ENCODE measurements at places on chromosomes 2 and 18.

GRCh38 chr18:9810299-9810698, 75.5 kb upstream of the TXNDC2 start:
- no peak for DNase-seq

DNA sequence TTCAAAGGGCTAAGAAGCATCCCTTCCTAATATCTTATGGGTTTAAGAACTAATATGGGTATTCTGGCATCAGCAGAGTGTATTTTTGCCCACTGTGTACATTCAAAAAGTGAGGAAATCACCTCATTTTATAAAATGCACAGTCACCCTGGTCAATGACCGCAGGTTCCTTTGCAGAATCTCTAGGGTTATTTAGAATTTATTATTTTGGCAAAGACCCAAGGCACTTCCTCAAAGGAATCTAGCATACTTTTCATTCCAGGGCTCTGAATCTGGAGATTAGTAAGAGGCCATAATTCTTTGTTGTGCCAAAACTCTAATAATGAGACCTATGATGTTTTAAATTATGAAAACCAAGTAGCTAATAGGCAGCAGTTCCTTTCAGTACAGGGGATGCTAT, 27.2 kb upstream of the CDH2 start:
- no peak for DNase-seq

GRCh38 chr2:51011693-51012092, 20.2 kb downstream of the NRXN1 start:
- no peak for DNase-seq

- no peak for DNase-seq
These were observed 2.6 kb downstream of the THADA start for GRCh38 chr2:43593254-43593653.

DNA sequence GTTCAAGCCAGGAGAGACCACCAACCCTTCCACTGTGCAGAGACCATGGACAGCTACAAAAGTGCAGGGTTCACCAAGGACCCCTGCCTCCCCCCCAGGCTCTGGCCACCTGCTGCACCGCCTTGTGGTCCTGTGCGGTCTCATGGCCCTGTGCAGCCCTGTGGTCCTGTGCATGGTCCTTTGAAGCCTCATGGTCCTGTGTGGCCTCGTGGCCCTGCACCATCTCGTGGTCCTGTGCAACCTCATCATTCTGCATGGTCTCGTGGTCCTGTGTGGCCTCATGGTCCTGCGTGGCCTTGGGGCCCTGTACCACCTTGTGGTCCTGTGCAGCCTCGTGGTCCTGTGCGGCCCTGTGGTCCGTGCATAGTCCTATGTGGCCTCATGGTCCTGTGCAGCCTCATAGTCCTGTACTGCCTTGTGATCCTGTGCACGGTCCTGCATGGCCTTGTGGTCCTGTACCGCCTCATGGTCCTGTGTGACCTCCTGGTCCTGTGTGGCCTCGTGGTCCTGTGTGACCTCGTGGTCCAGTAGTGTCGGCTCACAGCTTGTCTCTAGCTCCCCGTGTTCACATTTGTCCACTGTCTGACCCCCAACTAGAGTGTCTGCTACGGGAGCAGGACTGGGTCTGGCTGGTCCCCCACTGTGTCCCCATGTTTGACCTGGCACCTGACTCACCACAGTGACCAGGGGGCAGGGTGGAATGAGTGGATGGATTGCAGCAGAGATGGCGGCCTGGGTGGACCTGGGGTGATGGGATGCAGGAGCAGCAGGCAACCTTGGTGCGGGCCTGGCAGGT, 20.0 kb upstream of the OTOS start:
- no peak for DNase-seq

DNA sequence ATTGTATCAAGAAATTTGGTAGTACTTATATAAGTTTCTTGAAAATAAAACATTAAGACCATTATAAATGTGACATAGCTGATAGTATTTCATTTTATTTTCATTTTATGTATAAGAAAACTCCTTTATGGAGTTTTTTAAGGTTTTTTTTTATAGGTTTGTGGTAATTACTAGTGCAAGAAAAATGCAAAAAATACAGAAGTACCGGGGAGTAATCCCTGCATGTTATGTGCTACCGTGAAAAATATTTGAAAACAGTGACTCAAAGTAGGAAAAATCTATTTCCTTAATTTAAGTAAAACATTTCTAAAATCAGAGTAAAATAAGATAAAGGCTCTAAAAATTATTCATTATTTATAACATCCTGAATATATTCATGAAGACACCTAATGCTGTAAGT, 21.6 kb downstream of the ZSWIM2 start:
- DNase-seq: no peak

DNA sequence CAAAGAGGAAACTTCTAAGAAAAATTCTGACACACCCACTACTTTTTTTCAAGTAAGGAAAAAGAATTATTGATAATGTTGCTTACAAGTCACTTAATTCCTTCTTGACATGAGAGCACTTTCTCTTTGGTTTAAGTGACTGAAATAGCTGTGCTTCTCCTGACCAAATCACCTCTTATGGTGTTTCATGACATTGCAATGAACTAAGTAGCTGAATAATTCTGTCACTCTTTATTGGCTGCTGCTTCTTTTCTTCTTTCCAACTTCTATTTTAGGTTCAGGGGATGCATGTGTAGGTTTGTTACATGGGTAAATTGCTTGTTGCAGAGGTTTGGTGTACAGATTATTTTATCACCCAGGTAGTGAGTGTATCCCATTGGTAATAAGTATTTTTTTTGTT, 447.6 kb upstream of the NETO1 start:
- DNase-seq: no peak

- DNase-seq: no peak
These were observed 31.0 kb upstream of the REV1 start for GRCh38 chr2:99520813-99521212.

DNA sequence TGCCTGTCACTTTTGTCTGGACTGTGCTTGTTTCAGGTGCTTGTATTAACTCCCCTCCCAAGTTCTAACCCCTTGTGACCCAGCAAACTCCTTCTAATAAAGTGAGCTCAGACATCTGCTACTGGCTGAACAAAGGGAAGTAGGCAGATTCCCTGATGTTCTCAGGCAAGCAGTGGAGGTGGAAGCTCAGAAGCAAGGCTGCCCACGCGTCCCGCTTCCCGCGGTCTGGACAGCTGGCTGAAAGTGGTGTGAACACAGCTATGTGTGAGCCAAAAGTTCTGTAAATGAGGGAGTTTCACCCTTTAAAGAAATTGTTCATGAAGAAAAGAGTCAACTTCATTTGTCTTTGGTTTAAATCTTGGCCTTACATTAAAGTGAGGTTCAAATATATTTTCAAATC, 40.0 kb downstream of the NAPG start:
- no peak for DNase-seq

DNA sequence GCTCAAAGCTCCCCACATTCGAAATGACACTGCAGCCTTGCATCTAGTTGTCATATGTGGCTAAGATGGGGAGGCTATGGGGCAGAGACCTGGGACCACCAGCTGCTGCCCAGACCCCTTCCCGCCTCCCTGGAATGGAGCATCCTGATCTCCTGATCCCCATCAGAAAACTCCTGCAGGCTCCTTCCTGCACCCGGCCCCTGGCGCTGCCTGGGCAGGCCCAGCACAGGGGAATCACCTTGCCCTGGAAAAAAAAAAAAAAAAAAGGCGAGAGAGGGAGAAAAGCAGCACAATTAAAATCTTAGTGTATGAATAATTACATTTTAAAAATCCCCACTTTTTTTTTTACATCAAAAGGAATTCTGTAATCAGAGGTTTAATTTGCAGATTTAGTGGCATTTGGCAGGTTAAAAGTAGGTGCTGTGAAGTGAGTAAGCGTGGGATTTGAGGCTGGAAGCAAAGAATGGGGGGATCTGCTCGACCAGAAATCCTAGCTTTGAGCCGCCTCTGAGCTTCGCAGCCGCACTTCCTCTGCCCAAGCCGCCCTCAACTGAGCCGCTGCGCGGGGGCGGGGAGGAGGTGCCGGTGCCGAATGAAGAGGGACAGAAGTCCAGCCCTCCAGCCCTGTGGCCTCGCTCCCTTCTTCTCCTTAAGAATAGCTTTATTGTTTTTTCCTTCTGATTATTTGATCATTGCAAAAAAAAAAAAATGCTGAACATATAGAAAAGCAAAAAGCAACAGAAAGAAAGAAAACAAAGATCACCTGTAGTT, 30.0 kb downstream of the THNSL2 start:
- DNase-seq: no peak

GRCh38 chr2:59584958-59585357, 968.5 kb downstream of the BCL11A start:
- DNase-seq: no peak

DNA sequence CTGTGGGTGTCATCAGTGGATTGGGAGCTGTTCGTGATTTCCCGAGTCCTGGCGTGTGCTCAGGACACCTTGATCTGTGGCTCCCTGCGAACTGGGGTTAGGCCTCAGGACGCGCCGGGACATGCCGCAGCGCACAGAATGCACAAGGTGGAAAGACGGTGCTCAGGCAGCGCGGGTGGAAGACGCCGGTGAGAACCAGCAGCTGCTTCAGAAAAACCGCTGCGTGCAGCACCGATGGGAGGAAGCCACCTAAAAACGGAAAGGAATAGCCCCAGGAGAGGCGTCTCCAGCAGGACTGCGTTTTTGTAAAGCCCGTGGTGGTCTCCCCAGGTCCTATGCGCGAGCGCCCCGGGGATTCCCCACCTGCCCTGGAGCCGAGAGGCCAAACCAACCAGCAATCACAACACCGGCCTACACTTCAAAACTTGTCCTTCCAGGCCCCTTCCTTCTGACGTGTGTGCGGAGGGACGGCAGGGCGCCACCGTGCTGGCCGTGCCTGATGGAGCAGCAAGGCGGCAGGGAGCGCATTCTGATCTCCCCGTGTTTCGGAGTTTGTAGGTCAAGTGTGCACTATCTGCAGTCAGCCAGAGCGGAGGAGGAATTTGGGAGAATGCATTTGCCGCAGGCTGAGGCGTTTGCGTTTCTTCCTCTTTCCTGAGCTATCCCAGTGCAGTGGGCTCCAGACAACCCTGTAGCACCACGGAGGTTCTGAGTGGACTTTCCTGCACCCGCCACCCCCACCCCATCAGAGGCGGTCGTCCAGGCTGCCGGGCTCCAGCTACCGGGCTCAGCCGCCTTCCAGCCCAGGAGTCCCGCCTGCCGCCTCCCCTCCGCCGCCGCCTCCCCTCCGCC, 32.2 kb downstream of the RTP5 start:
- DNase-seq: no peak

GRCh38 chr18:693466-694187, 18.8 kb downstream of the ENOSF1 start:
- no peak for DNase-seq

GRCh38 chr2:121475811-121476571, 54.7 kb upstream of the RNU4ATAC start:
- no peak for DNase-seq

GRCh38 chr2:43293744-43294695, 67.6 kb upstream of the ZFP36L2 start:
- DNase-seq: peak; percentile 2

- DNase-seq: no peak
These were observed 388.3 kb downstream of the TNS1 start for GRCh38 chr2:217614498-217614897.

DNA sequence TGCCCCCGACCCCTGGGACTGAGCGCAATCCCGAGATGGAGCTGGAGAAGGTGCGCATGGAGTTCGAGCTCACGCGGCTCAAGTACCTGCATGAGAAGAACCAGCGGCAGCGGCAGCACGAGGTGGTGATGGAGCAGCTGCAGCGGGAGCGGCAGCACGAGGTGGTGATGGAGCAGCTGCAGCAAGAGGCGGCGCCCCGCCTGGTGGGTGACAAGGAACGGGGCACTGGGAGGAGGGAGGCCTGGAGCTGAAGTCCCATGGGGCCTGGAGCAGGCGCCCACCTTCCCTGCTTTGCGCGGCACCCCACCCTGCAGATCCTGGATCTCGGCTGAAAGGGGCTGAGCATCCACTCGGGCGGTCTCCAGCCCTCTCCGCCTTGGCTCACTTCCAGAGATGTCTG, 1.2 kb downstream of the TMEM247 start:
- no peak for DNase-seq

GRCh38 chr2:20635113-20635510, 15.8 kb downstream of the HS1BP3 start:
- DNase-seq: no peak

DNA sequence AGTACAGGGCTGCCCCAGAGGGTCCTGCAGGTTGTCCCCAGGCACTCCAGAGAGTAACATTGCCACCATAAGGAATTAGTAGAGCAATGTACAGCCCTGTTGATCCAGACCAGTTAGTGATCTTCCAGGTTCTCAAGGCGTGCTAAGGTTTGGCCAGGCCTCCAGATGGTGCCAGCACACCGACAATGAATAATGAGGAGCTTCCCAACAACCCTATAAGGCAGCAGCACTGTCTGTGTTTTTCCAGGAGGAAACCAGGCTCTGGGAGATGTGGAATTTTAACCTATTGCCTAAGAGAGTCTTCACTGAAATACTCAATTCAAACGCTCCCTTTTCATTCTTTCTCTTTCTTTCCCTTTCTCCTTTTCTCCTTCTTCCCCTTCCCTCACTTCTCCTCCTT, 122.1 kb downstream of the MGAT5 start:
- DNase-seq: no peak

DNA sequence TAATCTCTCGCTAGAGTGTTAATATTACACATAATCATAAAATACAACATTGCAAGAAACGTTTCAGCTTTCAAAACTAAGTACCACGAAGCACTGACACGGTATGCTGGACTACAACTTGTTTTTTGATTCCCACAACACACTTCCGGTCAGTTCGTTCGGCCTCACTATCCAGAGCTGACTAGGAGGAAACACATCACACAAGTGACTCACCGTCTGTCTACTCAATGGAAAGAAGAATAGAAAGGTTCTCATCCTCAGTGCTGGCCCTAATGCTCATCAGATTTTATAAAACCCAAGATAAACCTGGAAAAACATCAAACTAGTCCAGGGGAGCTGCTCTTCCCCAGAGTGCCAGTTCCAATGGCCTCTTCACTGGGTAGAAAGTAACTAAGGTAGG, 42.9 kb downstream of the ZNF385B start:
- DNase-seq: no peak

DNA sequence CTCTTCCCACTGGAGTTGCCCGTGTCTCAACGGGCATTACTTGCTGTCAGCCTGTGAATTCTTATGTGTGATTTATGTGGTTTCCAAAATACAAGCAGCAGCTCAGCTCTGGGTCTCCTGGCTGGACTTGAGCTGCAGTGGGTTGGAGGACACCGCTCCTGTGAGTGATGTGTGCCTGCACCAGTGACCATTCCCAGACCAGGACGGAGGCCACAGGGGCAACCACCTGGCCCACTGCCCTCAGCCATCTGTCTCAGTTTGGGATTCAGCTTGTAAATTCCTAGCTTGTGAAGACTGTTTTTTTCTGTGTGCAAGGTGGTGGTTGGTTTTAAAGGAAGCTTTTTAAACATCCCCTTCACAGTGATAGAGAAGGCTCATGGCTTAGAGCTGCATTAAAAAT, 261.0 kb downstream of the BCL2 start:
- DNase-seq: no peak

DNA sequence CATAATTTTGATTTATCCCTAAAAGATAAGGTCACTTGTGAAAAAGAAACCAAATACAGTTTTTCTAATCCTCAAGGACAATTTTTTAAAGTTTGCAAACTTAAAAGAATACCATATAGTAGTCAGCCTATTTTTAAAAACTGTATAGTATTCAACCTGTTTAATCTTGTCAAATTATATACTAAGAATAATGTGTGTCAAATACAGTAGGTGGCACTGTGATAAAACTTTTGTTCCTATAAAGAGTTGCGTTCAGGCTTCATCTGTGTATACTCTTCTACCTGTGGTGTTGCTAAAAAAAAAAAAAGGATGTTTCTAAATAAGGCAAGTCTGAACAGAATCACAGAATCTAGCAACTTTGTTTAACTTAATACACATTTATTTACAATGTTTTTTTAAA, 68.6 kb downstream of the CCDC138 start:
- no peak for DNase-seq

Data from stimulated activated CD4-positive, alpha-beta T cell treated with anti-CD3 and anti-CD28 coated beads, Interleukin-1b, Interleukin-23, amount 100 ng/mL, for 1 hour (primary cell).